ENCODE measurements at places on chromosomes 4 and X.

DNA sequence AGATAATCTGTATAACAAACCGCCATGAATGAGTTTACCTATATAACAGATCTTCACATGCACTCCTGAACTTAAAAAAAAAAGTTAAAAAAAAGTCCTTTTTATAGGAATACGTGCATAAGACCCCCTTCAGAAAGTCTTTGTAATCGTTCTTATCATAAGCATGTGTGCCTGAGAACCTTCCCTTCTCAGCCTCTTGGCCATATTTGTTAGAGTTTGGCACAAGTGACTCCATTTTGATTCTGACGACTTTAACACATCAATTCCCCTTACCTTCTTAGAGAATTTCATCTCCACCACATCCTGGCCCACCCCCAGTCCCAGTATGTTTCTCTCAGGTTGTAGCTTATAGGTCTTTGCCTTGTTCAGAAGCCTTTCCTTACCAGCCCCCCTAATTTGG, 16.0 kb upstream of the ANXA5 start:
- no peak for DNase-seq

DNA sequence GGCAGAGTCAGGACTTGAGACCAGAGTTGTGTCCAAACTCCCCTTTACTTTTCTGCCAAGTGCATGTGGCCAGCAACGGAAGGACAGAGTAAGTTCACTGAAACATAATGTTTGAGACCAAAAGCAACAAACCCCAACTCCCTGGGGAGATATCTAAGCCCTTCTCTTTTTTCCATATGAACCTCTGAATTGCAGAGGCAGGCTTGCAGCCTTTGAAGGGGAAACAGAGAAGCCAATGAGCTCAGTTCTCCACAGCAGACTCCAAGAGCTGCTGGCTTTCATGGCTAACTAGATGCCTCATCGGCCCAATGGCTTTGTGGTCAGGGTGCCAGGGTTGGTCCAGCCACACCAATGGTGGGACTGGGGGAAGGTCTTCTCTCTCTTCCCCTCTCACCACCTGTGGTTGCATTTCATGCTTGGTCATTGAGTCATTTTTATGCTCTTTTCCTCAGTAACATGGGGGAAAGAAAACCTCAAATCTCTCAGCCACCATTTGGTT, 34.0 kb downstream of the STARD8 start:
- DNase-seq = no peak

- no peak for DNase-seq
Observed at GRCh38 chrX:30992381-30992904, 79.4 kb downstream of the FTHL17 start.

DNA sequence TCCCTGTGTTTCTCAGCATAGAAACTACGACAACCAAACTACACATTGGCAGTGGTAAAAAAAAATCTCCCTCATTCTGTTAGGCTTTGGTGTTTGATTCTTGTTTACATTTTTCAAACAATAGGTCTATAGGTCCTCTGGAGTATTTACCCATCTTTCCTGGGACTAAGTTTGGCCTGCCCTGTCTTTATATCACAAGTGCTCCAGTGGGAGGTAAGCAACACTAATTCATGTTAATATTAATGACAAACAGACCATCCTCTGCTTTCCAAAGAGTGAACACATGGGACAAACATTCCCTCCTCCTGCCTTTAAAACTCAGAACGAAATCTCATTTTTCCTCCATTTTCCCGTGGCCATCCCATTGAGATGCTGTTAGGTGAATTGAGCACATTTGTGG, 514.1 kb upstream of the INTU start:
- DNase-seq = no peak

- peak; percentile 65 for DNase-seq
Observed at GRCh38 chr4:170259631-170260153, 169.9 kb upstream of the AADAT start.

GRCh38 chr4:114271031-114271430, 291.6 kb upstream of the ARSJ start:
- no peak for DNase-seq

DNA sequence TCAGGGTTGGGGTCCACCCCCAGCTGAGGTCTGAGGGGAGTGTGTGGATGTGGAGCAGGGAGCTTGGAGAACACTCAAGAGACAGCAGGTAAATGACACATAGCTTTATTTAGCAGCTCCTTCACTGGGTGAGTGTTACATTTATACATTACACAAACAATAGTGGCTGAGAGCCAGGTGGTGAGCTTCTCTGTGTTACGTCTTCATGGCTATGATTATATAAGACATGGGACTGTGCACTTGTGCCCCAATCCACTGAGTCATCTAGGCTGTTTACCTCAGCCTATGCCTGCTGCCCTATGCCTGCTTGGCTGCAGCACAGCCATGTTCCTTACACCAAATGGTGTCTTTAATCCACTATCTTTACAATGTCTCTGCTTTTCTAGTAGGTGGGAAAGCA, 459.6 kb downstream of the AFF2 start:
- no peak for DNase-seq
